ENCODE measurements at places on chromosomes 3 and 15.

GRCh38 chr3:194757647-194758061 is 72.0 kb downstream of the FAM43A start:
- DNase-seq, result no peak

DNA sequence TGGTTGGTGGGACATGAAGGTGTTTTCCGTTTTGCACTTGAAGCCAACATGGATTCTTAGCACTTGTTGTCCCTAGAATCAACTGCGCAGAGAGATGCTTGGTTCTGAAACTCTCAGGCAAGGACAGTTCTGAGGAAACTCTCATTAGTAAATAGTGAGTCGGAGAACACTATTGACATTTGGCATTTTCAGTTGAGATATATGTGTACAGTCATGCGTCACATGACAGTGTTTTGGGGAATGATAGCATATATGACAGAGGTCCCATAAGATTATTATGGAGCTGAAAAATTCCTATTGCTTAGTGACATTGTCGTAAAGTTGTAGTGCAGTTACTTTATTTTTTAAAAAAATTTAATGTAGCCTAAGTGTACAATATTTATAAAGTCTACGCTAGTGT is 5.8 kb downstream of the APBA2 start:
- no peak for DNase-seq

DNA sequence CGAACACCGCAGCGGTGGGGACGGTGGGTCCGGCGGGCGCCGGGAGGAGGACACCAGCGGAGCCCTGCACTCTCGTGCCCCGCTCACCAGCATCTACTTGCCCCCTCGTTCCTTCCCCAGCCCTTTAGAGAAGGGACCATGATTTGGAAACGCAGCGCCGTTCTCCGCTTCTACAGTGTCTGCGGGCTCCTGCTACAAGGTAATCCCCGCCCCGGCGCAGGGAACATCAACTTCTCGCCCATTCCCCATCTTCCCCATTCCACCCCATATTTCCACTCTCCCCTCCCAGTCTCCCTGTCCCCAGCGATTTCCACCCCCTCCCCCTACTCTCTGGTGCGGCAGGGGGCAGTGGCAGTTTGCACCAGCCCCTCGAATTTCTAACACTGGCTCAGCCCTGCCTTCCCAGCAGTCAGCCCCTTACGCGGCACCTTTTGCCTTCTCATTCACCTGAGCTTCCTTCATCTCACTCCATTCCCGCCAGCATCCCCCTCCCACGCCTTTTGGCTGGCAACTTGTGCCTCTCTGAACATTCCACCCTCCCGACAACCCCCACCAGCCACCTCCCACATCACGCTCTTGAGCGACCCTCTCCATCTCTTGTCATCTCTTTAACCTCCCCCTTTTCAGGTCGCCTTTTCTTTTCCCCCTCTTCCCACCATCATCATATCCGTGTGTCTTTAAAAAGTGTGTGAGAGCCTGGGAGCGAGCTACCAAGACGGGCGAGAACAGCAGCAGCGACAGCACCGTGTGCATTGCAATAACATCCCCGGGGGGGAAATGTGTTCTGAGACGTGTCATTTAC is 882 bp downstream of the CADM2 start:
- DNase-seq, result no peak

- no peak for DNase-seq
Measured at GRCh38 chr3:144660186-144660585, 688.6 kb downstream of the DIPK2A start.

DNA sequence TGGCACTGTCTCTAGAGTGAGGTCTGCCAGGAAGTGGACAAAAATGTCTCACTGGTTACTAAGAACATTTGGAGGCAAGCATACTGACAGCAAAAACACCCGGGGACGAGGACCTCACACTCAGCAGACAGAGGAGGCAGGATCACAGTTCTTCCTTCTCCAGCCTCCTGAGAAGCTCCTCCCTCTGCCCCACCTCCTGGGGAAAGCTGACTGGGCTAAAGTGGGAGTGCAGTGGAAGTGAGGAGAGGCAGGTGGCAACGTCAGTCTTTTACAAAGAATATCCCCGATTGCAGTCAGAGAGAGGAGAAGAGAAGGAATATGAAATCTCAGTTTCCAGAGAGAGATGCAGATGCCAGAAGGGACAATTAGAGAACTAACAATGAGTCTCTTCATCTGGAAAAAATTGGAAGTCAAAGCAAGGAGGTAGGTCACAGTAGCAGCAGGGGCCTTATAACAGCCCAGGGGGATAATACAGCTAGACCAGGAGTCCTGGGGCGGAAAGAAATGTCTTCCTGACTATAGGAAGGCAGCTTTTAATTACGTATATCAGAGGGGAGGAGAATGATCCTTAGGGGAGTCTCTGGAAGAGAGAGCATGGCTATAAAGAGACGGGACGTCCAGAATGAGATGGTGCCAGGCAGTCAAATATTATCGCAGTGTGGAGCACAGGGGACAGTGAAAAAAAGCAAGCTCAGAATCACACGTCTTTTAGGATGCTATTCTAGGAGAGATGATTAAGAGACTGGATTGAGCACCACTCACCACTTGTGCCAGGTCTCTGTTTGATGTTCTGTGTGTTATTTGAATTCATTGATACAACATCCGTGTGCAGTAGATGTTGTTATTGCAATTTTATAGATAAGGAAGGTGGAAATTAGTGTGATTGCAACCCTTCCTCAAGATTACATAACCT is 47.2 kb downstream of the LEO1 start:
- DNase-seq, result no peak

- DNase-seq, result no peak
Measured at GRCh38 chr3:74165211-74165610, 449.2 kb downstream of the CNTN3 start.

GRCh38 chr15:74461847-74462511 is 1.0 kb upstream of the UBL7 start:
- DNase-seq, result peak; percentile 12

DNA sequence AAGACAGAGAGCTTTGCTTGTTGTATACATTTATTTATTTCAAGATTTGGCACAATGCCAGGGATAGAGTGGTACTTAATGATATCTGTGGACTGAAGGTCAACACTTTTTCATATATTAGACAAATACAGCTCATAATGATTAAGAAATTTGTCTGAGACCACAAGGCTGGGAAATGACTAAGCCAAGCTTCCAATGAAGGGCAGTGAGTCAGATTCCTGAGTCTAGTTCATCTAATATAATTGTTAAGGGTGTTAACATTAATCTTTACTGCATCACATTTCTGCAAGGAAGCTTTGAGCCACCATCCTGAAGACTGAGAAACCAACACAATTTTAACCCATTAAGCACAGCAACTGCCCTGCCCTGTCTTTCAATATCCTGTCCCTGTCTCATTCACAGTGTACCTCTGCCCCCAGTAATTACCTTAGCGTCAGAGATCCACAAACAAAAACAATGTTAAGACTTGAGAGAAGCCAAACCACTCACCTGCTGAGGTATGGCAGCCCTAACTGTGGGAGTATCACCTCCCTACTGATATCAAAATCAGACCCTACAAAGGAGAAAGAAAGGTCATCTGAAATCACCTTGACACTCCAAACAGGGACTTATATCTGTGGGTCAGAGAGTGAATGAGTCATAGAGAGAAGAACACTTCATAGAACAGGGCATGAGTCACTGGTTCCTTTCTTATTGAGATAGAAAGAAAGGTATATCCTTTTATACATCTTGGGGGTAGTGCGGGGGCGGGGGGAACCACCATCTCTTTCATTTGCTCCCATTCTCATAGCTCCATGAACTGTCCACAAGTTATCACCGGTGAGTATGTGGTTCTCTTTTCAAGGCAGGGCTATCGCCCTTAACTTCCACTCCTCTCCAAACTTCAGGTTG is 74.7 kb downstream of the MAGI1 start:
- peak; percentile 73 for DNase-seq

DNA sequence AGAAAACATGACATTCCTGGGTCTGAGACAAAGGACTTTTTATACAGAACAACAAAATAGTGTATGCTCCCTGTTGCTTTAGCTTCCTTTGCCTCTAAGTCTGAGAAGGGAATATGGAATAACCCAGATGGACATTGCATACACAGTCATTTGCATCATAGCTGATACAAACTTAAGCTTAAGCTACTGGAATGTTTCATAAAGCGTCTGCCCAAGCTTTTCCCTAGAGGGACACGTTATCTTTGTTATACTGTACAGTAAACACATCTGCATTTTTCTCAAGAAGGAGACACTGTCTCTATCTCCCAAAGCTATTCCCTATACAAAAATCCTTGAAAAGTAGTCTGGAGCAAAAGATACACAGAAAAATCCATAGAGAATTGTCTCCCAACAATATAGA is 775.0 kb downstream of the DIPK2A start:
- no peak for DNase-seq

DNA sequence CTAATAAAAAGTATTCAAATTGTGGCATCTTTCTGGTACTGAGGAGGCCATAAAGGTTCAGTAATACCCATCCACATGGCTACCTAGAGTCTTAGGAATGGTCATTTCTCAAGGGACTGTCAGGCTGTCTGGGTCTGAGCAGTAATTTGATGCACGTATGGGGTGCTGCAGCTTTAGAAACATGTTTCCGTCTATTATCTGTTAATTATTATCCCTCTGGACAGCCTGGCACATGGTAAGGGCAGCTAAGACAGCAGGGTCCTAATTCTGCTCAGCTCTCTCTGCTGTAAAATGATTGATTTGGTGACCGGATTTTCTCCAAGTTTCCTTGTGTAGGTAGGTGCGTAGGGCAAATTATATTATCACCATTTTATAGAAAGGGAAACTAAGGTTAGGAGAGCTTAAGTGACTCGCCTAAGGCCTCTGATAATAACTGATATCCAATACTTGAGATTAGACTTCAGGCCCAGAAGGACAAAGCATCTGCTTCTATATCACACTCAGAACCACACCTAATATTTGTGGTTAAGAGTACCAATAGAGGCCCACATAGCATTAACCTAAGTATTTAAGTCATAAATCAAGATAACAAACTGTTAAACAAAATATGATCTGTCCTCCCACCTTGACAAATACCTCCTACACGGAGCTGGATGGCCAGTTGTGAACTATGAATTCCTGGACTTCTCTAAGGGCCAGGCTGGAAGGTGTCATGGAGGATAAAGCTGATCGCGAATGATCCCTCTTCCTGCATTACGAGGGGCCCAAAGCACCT is 2.9 kb upstream of the RAP2B start:
- DNase-seq, result no peak

- DNase-seq, result no peak
Measured at GRCh38 chr3:119437691-119438258, 25.6 kb downstream of the TMEM39A start.

- DNase-seq, result peak; percentile 47
Measured at GRCh38 chr15:85312929-85313331, 67.5 kb upstream of the AKAP13 start.

- no peak for DNase-seq
Measured at GRCh38 chr3:182023843-182024242, 312.1 kb downstream of the SOX2 start.

GRCh38 chr3:126557761-126558160 is 971 bp downstream of the C3orf22 start:
- DNase-seq, result no peak

- DNase-seq, result no peak
Measured at GRCh38 chr3:195911041-195911945, 2.9 kb upstream of the TNK2 start.

- no peak for DNase-seq
Measured at GRCh38 chr15:78925956-78926743, 18.7 kb downstream of the CTSH start.

GRCh38 chr15:80998251-80998650 is 2.5 kb upstream of the TLNRD1 start:
- no peak for DNase-seq

GRCh38 chr15:65326818-65327217 is 22.3 kb downstream of the RNU5B-1 start:
- DNase-seq, result no peak

DNA sequence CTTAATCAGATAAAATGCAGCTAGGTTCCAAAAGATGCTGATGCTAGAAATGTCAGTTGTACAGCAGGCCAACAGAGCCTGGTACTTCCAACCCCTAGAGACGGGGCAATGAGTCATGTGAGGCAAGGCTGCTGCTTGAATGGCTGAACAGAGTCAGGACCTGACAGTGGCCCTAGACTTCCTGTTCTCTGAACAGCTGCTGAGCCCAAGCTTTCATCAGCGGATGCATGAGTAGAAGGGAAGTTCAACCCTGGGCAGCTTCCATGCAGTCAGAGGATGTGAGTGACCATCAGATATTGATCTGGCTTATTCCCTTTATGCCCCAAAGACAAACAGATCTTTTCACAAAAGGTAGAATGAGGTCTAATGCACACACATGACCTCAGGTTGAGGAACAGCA is 282.9 kb upstream of the COL8A1 start:
- DNase-seq, result no peak

GRCh38 chr15:40439960-40440742 is 602 bp upstream of the BAHD1 start:
- peak; percentile 41 for DNase-seq

GRCh38 chr3:9121366-9122001 is 128.0 kb downstream of the SRGAP3 start:
- no peak for DNase-seq

DNA sequence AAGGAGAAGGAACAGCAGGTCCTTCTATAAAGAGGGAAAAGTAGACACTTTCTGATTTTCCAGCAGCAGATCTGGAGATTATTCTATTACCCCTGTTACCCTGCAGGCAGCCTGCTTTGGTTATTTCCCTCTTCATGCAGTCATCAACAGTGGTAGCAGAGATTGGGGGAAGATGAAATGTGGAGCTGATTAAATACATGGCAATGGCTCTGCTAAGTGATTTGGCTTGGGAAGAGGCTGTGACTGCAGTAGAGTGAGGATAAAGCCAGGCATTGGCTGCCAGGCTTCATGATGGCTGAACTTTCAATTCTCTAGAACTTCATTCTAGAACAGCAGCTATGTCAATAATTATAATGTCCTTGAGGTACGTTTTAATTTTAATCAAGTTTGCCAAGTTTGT is 29.1 kb downstream of the PTX3 start:
- no peak for DNase-seq

GRCh38 chr3:177147790-177148189 is 49.5 kb downstream of the TBL1XR1 start:
- DNase-seq, result no peak

GRCh38 chr15:85927931-85928537 is 133.3 kb upstream of the KLHL25 start:
- DNase-seq, result no peak

- peak; percentile 58 for DNase-seq
Measured at GRCh38 chr3:122754929-122755328, 38.7 kb downstream of the HSPBAP1 start.

DNA sequence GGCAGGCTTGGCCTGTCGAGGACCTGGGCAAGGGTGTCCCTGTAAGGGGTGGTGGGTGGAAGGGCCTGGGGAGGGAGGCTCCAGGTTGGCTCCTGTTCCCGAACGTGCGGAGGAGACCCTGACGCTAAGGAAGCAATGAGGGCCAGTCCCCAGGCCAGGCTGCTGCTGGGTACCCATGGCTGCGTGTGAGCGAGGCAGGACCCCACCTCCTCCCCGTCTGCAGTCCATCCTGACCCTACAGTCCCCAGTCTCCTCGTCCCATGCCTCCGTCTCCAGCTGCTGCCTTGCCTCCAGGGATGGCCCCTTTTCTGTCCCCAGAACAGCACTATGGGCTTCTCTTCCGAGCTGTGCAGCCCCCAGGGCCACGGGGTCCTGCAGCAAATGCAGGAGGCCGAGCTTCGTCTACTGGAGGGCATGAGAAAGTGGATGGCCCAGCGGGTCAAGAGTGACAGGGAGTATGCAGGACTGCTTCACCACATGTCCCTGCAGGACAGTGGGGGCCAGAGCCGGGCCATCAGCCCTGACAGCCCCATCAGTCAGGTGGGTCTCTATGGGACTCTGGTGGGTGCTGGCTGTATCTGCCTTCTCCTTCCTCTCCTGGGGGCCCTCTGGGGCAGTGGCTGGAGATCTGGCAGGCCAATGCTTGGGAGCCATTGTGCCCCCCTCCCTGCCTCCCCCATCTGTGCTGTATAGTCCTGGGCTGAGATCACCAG is 571 bp downstream of the FES start:
- DNase-seq, result no peak

- DNase-seq, result no peak
Measured at GRCh38 chr15:78685159-78685921, 44.3 kb upstream of the CHRNB4 start.

All from ACHN (cell line).